ENCODE measurements at places on chromosomes 12 and 14.
A peak's percentile ranks its signal among the peaks of the same experiment; 100 is the strongest.

GRCh38 chr14:70882776-70883492 is 24.3 kb upstream of the PCNX1 start:
- DNase-seq = no peak

DNA sequence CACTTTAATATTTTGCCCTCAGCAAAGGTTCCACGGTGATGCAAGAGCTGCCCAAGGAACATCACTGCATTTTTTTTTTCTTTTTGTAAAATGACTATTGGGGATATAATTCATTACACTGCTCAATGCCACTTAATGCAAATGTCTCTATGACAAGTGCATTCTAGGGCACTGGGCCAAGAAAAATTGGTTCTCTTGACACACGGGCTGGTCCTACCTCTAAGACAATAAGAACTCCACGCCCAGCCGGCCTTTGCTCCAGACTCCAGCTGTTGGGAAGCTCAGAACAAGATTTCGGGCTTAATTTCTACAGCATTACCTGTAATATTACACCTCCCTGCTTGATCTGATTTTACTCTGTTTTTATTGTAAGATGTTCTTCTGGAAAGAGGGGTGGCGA is 48.8 kb upstream of the VRK1 start:
- DNase-seq = no peak

DNA sequence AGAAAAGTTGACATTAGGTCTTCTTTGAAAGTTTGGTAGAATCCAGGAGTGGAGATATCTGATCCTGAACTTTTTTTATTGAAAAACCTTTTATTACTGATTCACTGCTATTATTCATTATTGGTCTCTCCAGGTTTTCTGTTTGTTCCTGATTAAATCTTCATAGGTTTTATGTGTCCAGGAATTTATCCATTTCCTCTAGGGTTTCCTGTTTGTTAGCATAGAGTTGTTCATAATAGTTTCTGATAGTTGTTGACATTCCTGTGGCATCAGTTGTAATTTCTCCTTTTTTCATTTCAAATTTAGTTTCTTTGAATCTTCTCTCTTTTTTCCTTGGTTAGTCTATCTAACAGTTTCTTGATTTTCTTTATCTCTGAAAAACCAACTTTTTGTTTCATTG is 370.3 kb downstream of the SLC6A15 start:
- no peak for DNase-seq

- no peak for DNase-seq
These were observed 243.6 kb downstream of the TMTC2 start for GRCh38 chr12:82930301-82930700.

DNA sequence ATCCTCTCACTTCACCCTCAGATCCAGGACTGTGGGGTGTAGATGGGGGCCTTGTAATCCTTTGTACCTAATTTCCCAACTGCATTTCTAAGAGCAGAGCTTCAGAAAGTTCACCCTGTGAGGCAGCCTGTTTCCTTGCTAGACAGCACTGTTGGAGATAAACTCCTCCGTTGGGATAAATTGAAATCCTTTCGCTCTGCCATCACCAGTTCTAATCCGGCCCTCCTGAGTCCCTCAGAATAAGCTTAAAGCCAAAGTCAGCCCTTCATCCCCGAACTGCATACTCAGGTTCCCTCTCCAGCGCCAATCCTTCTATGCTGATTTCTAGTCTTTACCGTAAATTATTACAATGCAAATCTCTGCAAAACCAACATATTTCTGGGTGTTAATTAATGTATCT is 114.7 kb downstream of the PRMT8 start:
- DNase-seq = no peak

- no peak for DNase-seq
These were observed 342.5 kb upstream of the KITLG start for GRCh38 chr12:88922816-88923215.

DNA sequence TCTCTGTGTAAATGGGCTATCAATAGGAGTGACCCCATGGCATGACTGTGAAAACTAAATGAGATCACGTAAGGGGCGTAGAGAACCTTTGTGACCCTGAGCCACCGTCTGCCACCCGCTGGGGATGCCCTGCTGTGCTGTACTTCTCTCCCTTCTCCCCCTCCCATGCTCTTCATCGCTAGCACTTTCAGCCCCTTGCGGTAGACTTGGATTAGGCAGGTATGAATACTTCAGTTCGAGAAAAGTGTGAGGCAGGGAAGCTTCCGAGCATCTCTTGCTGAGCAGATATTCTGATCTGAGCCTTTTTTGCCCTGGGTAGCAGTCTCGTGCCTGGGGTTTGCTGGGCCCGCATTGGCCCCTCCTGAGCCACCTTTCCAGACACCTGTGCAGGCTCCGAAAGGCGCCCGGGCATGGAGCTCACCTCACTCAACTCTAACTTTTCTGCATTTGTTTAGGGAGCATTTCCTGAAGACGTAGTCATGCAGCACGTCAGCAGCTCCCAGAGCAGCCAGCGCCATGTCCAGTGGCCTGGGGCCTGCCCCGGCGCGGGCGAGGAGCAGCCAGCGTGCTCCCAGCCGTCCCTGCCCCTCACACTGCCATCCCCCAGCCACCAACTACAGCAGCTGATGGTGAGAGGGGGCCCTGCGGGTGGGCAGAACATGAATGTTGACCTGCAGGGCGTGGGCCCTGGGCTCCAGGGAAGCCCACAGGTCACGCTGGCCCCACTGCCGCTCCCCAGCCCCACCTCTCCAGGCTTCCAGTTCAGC is 40.4 kb downstream of the DDX51 start:
- DNase-seq = no peak

GRCh38 chr14:100065942-100066574 is 836 bp downstream of the EVL start:
- no peak for DNase-seq

- DNase-seq = no peak
These were observed 10.8 kb downstream of the RBM19 start for GRCh38 chr12:113955109-113955970.

- DNase-seq = no peak
These were observed 25.4 kb downstream of the MIS18BP1 start for GRCh38 chr14:45227566-45227965.

- DNase-seq = no peak
These were observed 144.1 kb upstream of the BTG1 start for GRCh38 chr12:92289629-92290349.

- DNase-seq = no peak
These were observed 87.8 kb downstream of the ZFP36L1 start for GRCh38 chr14:68704736-68705720.

GRCh38 chr14:104284107-104284592 is 145.8 kb downstream of the KIF26A start:
- DNase-seq = peak; percentile 7

GRCh38 chr14:104215706-104216334 is 77.4 kb downstream of the KIF26A start:
- DNase-seq = no peak

DNA sequence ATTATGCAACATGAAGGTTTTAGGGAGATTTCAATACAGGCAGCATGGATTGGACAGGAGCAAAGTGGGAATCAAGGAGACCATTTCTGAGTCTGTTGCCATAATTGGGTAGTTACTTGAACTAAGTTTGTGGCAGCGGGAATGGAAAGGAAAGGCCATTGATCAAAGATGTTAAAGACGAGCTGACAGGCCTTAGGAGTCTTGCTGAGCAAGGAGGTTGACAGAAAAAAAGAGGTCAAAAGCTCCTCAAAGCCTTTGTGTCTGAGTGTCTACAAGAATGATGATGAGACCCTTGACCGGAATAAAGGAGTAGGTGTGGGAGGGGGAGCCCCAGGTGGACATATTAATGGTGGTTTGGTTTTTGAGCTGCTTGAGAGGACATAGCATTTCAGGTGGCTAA is 9.4 kb downstream of the PLEKHA5 start:
- DNase-seq = no peak

GRCh38 chr12:75833268-75833667 is 198.3 kb downstream of the PHLDA1 start:
- no peak for DNase-seq

DNA sequence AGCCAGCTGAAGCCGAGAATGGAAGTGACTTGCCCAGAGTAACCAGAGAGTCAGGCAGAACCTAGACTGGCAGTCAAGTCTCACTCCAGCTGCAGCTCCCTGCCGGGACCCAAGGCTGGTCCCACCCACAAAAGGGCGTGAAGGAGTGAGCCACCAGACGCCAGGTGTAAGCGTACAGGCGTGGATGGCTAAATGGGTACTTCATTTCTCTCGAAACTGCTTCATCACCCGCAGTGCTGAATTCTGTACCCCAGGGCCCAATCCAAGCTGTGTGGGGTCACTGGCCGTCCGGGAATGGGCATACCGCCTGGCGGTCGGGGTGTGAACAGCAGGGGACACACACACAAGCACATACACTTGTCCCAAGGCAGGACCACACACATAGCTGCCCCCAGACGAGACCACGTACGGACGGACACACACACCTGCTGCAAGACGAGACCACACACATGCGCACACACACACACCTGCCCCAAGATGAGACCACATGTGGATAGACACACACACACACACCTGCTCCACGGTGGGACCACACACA is 34.8 kb downstream of the DEGS2 start:
- DNase-seq = no peak

DNA sequence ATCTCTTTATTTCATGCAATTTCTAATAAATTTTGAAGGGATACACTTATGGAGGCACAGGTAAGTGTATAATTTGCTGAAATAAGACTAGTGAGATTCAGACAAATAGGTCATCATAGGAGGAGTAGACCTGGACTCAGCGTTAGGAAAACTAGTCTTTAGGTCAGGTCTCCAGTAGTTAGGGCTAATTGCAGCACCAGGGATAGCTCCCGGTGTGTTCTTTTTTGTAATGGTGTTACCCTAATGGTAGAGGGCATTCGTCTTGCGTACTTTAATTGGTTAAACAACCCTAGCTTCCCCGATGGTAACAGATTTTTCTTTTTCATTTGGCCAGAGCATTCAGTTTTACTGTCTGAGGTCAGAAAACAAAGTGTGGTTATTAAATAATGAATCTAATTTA is 64.9 kb downstream of the ARID2 start:
- DNase-seq = no peak

GRCh38 chr12:129675496-129675895 is 228.3 kb downstream of the TMEM132D start:
- DNase-seq = no peak

- no peak for DNase-seq
These were observed 143.0 kb upstream of the DDHD1 start for GRCh38 chr14:53295985-53296582.

- peak; percentile 10 for DNase-seq
These were observed 18.3 kb downstream of the RTL1 start for GRCh38 chr14:100885196-100885595.
